Daoy (cell line): ENCODE measurements at places on chromosomes 11 and 22. TPM values are rescaled to one million over a fixed set of nuclear protein-coding genes. Genes with fewer than 3 reads are reported as not detected.
A peak's percentile ranks its signal among the peaks of the same experiment; 100 is the strongest.

Gene ADM2
- 0.03 and 0.23 TPM in 2 replicates for total RNA-seq

Gene JAML
- not detected in 2 replicates for total RNA-seq

Gene ALDH3B2
- 0.23 TPM in 1 of 2 replicates, not detected in the other for total RNA-seq

Gene LRRC10B
- total RNA-seq, result 0.23 and 1.8 TPM in 2 replicates

DNA sequence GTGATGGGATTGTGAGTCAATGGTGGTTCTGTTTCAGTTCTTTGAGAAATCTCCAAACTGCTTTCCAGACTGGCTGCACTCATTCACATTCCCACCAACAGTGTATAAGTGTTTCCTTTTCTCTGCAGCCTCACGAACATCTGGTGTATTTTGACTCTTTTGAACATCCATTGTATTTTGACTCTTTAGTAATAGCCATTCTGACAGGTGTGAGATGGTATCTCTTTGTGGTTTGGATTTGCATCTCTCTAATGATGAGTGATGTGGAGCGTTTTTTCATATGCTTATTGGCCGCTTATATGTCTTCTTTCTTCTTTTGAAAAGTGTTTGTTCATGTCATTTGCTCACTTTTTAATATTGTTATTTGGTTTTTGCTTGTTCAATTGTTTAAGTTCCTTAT lies 19.4 kb downstream of the NELL1 start:
- no peak for DNase-seq

- no peak for DNase-seq
Measured at GRCh38 chr11:47593492-47593933, 698 bp downstream of the C1QTNF4 start.

- no peak for DNase-seq
Measured at GRCh38 chr11:34433899-34434298, 4.8 kb upstream of the CAT start.

- DNase-seq, result peak; percentile 55
Measured at GRCh38 chr22:36818010-36818642, 1.3 kb upstream of the PVALB start.

DNA sequence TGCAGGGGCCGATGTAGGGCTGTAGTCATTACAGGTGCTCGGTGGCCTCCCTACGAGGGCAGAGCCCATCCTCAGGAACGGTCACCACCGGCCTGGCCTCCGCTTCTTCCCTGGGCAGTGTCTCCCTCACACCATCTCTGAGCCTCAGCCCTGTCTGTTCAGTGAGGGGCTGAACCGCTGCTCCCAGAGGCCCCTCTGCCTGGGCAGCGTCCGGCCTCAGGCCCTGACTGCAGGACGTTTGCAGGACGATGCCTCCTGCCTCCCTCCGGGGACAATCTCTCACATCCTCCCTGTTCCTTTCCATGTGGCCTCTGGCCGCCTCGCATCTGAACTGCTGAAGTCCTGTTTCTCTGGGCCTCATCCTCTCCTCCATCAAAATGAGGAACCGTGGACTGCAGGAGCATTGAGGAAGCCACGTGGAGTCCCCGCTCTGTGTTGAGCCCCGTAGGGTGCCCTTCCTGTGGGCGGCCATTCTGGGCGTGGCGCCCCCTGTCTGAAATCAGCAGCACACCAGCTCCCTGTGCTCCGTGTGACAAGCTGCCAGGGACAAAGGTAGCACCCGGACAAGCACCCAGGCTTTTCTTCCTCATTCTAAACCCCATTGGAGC lies 933.5 kb downstream of the BRD1 start:
- DNase-seq, result no peak

- DNase-seq, result peak; percentile 37
Measured at GRCh38 chr11:75072582-75072981, 24.1 kb downstream of the OR2AT4 start.

DNA sequence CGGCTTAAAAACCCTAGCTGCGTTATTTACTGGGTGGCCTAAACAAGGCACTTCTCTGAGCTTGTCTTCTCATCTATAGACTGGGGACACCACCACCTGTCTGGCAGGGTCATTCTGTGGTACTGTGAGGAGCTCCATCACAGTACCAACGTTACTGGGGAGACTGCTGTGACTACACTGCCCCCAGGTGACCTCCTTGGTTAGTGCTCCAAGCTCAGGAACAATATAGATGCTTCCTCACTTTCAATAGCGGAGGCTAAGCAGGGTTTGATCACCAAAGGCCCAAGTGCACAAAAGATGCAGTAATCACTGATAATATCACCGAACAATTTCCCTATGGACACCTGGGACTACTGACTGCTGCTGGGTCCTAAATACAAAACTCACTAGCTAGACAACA lies 18.8 kb downstream of the PRPF19 start:
- peak; percentile 53 for DNase-seq

DNA sequence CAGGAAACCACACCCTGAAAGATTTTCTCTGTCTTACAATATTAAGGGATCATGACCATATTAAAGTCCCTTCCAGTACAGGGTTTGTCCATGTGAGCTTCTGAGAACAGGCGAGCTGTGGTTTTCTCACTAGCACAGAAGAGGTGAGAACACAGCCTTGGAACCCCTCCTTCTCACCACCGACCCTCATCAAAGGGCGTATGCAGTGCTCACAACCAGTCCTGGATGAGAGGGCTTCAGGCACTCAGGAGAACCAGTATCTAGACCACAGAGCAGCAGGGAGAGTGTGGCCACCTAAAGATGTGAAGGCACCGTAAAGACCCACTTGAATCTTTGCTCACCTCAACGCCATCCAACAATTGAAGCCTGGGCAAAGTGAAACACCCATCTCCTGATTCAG lies 397.0 kb downstream of the ETS1 start:
- no peak for DNase-seq

GRCh38 chr11:83863272-83863671 lies 577.1 kb upstream of the CCDC90B start:
- DNase-seq, result no peak
